Inflammatory macrophage treated with lipopolysaccharide for 4 hours (primary cell): ENCODE measurements at places on chromosomes 7 and 10.

DNA sequence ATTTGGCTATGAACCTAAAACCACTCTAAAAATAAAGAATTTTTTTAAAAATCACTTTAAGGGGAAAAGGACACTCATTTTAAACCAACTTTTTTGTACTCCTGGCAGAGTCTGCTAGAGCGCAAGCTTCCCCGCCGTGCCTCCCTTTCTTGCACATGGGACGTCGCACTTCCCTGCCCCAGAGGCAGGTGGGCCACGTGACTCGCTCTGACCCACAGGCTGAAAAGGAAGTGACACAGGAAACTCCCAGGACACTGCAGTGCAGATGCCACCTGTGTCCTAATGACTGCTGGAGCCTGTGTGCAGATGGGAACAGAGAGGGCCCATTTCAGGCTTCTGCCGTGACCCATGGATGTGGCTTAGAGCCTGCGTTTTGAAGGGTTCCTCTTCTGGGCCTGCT lies 142.1 kb upstream of the LANCL2 start:
- DNase-seq: no peak

DNA sequence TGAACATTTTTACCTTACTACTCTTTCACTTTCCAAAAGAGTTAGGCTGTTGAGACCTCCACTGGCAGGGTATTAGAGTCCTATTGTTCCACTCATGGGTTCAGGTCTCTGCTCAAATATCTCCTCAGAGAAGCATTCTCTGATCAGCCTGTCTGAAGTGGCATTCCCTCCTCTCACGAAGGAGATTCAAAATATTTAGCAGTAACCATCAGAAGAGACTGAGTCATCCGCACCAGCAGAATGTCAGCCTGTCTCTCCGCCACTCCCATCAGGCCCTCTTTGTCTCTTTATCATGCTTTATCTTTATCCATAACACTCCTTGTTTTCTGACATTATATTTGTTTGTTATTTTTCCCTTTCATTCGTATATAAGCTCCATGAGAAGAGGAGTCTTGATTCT lies 79.1 kb downstream of the AASS start:
- DNase-seq: no peak

DNA sequence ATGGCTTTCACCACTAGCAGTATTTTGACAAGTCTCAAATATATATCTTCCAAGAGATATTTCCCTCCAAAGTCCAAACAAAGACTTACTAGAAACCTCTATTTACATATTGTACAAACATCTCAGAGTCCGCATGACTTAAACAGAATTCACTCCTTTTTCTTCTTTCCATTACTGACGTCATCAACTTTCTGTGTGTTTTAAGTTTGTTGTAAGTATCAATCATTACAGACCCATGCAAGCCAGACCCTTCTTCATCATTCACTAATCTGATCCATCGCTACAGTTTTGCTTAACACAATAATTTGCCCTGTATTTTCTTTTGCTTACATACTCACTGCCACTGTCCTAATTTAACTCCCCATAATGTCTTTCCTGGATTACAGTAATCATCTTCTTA lies 51.9 kb downstream of the SEMA3A start:
- no peak for DNase-seq

DNA sequence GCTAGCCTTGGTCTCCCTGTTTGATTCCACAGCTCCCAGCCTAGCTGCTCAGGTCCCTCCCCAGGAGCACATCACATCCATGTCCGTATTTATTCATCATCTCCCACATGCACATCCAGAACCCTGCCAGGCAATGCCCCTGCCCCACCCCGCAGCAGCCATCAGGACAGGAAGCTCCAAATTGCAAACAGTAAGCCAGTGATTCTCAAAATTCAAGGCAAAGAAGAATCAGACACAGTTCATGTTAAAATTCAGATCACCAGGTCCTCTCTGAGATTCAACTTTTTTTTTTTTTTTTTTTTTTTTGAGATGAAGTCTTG lies 17.7 kb downstream of the LRRC20 start:
- DNase-seq: no peak

- DNase-seq: no peak
Measured at GRCh38 chr7:139711991-139712743, 65.6 kb downstream of the HIPK2 start.

DNA sequence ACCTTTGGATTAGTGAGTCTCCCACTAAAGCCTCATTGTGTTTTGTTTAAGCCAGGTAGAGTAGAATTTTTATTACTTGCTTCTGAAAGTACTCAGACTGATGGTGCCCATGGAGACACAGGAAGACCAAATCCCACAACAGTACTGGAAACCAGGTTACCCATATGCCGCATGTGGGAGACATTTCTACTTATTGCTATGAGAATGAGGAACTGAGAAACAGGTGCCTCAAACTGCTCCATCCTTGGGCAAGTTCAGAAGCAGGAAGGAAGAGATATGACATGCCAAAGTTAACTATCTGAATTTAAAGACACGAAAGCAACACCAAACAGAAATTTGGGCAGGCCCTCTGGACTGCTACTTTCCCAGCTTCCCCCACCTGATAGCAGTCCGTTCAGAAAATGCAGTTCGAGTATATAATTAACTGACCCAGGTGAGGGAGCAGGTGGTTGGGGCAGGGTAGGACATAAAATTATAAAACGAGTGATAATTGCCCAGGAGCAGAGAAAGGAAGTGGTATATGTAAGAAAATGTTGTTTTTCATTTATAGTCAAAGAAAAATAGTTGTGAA lies 382.3 kb upstream of the MTPN start:
- no peak for DNase-seq

- no peak for DNase-seq
Measured at GRCh38 chr7:20491284-20491683, 124.2 kb upstream of the ABCB5 start.

GRCh38 chr7:100585511-100586265 lies at the start of gene LRCH4:
TSS of gene LRCH4 (minus strand) at chr7:100586129. CDS start at chr7:100586100, 29 bp downstream.
- DNase-seq: peak; percentile 52

GRCh38 chr10:64519831-64520230 lies 998.6 kb downstream of the REEP3 start:
- no peak for DNase-seq

- peak; percentile 56 for DNase-seq
Measured at GRCh38 chr7:64618785-64619456, 47.0 kb upstream of the ZNF107 start.

GRCh38 chr10:83248106-83248631 lies 891.1 kb upstream of the GHITM start:
- DNase-seq: no peak

GRCh38 chr10:21599582-21599981 lies 65.5 kb downstream of the MLLT10 start:
- DNase-seq: no peak

- no peak for DNase-seq
Measured at GRCh38 chr10:59904426-59905065, 1.8 kb downstream of the CCDC6 start.

GRCh38 chr7:151408839-151409666 lies 785 bp downstream of the WDR86 start:
- no peak for DNase-seq

- no peak for DNase-seq
Measured at GRCh38 chr10:58742141-58742540, 229.5 kb downstream of the BICC1 start.

GRCh38 chr7:51977913-51978312 lies 661.3 kb upstream of the COBL start:
- DNase-seq: no peak

DNA sequence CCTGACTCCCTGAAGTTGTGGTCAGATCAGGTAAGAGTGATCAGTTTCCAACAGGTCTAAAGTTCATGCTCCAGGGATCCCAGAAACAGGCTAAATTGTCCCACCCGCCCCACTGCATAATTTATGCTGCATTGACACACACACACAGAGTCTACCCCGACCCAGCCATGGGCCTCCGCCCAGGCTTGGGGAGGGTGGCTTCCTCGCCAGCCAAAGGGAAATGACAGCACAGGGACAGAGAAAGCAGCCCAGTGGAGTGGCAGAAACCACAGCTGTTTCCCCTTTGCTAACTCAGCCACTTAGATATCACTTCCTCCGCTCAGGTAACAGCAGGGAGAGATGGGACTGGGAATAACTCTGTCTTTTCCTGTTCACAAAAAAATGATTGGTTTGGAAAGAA lies 9.4 kb downstream of the SH3PXD2A start:
- peak; percentile 50 for DNase-seq

- DNase-seq: peak; percentile 27
Measured at GRCh38 chr7:76260171-76260703, 42.2 kb upstream of the HSPB1 start.

GRCh38 chr7:82264783-82265305 lies 178.7 kb downstream of the CACNA2D1 start:
- no peak for DNase-seq

DNA sequence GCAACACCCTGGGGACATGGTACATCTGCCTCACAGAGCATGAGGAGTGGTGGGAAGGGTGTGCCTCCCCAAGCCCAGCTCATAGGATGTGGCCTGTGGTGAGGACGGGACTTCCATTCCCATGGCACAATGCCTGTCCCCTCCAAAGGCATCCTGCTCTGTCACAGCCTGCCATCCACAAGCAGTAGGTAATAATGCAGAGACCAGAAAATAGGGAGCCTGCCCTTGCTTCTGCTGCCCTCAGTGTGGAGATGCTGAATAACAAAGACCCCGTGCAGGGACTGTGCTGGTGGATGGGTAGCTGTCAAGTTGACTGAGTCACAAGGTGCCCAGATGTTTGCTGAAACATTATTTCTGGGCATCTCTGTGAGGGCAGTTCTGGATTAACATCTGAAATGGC lies 199.9 kb upstream of the GRB10 start:
- DNase-seq: no peak

DNA sequence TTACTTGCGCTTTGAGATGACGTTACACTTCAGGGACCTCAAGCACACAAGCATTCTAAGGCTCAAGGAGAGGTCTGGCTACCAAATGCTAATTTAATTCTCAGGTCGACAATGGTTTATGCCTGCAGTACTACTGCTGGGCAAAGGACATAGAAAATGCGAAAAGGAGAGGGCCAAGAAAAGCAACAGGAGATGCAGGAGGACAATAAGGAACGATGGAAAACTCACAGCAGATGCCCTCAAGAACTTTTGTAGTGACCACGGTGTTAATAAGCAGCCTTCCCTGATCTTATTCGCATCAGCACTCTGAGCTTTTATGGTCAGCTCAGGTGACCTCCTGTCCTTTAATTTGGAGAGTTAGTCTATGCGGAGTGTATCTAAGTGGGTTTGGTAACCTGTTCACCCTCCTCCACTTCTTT lies 146.3 kb downstream of the GPR85 start:
- no peak for DNase-seq

GRCh38 chr7:116969371-116969902 lies 16.1 kb downstream of the ST7 start:
- DNase-seq: no peak

DNA sequence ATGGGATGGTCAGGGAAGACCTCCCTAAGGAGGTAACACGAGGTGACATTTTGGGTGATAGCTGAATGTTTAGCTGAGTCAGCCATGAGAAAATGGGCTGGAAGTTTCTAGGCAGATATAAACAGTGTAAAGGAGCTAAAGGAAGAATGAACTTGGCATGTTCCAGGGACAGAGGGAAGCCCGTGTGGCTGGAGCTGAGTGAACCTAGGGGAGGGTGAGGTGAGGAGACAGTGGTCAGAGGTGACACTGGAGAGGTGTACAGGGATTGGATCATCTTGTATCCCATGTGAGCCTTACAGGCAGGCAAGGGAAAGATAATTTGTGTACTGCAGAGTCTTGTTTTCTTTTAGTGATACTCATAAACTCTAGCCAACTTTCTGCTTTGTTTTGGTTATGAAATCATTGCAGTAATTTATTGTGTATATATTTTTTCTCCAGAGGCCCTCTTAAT lies 1.8 kb downstream of the STARD3NL start:
- DNase-seq: no peak

GRCh38 chr7:18283045-18283444 lies 212.5 kb upstream of the HDAC9 start:
- no peak for DNase-seq
